ENCODE measurements at places on chromosomes 6 and 20.

DNA sequence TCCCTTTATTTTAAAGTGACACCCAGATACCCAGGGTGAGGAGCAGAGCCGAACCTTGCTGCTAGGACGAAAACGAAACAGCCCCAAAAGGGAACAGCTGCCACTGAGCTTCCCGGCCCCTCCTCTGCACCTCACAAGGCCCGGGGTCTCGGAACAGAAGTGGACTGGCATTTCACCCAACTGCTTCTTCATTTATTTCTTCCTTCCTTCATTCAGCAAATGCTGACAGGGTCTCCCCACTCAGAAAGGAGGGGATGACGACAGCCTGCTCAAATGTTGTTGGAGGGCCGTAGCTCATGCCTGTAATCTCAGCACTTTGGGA lies 220.3 kb downstream of the PREX1 start:
- no peak for DNase-seq

DNA sequence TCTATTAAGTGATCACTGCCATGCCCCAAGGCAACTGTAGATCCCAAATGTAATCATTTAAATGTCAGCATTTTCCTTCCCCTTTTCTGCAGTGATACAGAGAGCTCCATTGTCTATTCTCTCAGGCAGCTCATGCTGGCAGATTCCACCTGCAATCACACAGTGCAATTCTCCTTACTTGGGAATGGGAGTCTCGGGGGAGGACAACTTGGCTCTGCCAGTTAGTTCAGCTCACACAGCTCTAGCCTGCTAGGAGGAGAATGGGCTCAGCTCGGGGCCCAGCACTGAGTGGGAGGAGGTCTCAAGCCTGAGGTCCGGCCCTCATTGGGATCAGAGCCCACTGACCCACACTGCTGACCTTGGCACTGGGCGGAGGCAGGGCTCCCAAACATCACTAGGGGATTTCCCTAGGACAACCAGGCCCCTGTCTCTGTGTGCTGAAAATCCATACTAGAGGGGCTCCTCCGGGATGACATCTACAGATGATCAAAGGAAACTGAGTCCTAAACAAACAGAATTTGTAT lies 109.2 kb upstream of the ASF1A start:
- DNase-seq, result no peak

DNA sequence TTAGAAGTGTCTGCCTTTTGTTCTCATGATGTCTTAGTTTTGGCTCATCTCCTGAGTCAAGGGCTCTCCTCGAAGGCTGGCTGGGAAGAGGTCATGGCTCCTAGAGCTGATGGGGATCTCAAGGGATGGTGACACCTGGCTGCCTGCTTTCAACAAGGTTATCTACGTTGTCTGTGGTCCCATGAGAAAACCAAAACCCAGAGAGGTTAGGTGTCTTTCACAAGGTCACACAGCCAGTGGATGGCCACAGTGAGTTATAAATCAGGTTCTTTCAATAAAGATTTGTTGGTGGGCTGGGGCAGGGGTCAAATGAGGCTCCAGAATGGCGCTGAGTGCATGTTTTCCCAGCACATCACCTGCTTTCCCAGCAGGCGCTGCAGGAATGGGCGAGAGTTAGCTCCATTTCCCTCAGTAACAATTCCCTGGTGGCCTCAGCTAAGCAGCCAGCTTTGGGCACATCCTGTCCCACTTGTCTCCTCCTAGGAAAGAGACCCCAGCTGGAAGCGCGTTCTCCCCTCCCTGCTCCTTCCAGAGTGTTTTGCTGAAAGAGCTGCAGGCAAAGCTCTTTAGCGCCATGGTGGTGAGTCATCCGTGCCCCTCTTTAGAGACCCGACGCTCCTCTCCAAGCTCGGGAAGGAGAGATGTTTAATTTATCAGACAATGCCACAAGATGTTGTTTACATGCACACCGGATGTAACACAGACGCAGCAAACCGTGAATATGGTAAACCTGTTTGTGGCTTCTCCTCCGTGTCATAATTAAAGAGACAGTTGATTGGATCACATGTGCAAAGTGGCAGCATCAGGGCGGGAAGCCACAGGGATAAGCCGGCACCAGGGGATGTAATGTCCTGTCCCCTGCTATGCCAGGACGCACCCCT lies 109.7 kb downstream of the LRFN2 start:
- no peak for DNase-seq

DNA sequence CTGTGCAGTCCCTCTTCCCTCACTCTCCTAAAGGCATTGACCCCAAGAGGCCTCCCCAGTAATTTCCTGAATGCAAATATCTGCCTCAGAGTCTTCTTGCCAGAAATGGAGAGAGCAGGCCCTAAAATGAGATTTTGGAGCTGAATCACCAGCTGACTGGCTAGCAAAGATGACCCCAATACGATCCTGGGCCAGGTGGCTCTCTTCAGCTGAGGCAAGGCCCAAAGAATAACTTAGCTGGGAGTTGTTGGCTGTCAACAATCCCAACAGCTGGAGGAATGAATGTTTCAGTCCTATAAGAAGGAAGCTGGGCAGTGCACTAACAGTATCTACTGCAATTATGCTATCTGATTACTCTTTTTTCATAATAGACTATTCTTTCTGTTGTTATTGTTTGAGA lies 37.2 kb upstream of the VGLL2 start:
- DNase-seq, result no peak

DNA sequence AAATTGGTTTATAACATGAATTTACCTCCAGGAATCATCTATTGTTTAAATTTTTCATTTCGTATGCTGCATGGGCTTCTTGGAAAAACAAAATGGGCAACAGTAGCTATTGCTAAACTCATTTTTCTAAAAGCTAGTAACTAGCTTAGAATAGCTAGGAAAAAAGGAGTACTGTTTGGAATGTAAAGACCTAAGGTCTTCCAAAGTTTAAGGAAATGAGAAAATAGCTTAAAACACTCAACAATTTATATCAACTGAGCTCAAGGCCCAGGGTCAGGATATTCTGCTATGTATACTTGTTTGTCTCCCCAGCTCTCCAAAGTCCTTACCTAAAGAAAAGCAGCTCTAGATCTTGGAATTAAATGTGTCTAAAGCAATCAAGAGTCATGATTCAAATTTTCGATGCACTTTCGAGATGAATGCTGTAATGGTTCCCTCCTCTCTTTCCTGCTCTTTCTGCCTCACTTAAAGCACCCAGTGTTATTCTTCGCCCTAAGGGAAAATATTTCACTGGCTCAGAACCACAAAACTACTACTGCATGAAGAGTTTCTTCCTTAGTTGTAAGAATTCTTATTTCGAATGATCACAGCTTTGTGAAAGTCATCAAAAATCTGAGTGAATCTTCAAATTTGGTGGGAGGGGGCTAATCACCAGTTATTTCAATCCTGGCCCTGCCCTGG lies 41.6 kb downstream of the LYRM4 start:
- no peak for DNase-seq

GRCh38 chr20:59004763-59005522 lies 2.1 kb downstream of the CTSZ start:
- no peak for DNase-seq

- DNase-seq, result peak; percentile 23
These were observed 39.8 kb downstream of the HIVEP1 start for GRCh38 chr6:12051861-12052368.

DNA sequence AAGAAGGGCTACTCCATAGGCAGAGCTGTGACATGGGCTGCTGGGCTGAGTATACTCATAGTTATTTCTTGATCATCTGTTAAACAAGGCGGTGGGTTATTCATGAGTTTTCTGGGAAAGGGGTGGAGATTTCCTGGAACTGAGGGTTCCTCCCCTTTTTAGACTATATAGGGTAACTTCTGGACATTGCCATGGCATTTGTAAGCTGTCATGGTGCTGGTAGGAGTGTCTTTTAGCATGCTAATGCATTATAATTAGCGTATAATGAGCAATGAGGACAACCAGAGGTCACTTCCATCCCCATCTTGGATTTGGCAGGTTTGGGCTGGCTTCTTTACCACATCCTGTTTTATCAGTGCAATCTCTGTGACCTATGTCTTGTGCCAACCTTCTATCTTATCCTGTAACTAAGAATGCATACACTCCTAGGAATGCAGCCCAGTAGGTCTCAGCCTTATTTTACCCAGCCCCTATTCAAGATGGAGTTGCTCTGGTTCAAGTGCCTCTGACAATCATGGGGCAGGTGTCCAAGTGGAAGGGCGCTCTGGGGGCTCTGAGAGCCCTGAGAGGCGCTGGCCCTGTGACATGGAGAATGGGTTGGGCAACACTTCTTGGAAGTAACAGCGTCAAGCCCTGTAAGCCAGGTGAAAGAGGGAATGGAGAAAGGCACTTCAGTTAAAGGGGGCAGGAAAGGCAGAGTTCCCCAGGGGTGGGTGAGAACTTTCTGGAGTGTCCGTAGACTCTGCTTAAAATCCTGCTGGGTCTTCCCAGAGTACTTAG lies 354.2 kb upstream of the SULF2 start:
- DNase-seq, result no peak

DNA sequence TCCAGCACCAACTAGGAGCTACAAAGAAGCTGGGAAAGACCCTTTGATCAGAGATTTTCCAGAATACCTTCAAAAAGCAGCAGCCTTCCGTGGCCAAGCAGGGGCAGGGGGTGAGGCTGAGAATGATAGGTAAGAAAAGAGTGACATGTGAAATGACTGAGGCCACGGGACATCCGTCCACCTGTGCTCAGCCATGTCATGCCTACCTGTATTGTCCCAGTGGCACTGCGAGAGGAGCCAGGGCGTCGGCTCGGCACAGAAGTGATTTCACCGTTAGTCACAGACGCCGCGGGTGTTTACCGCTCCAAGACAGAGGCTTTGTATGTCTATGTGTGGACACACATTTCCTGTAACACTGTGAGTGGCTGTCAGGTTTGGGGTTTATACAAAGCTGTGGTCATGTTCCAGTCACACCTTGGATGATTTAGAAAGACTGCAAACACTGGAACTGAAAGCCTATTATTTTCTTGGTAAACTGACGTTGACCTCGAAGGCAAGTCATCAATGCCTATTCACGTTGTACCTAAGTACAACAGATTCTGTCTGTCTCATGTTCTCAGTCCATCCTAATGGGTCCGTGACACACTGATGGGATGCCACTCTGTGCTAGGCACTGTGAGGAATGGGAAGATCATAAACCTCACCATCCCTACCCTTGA lies 32.1 kb upstream of the JAG1 start:
- no peak for DNase-seq

GRCh38 chr6:114171473-114171872 lies 171.3 kb downstream of the HS3ST5 start:
- no peak for DNase-seq

DNA sequence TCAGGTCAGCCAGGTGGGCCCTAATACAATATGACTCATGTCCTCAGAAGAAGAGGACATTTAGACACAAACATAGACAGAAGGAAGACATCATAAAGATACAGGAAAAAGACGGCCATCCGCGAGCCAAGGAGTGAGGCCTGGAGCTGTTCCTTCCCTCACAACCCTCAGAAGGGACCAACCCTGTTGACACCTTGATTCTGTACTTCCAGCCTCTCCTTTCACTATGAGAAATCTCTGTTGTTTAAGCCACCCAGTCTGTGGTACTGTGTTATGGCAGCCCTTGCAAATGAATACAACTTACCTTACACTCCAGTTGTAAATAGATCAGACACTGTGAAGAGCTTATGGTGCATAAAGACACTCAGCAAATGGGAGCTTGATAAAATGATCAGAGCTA lies 199.7 kb downstream of the SAMD5 start:
- no peak for DNase-seq

DNA sequence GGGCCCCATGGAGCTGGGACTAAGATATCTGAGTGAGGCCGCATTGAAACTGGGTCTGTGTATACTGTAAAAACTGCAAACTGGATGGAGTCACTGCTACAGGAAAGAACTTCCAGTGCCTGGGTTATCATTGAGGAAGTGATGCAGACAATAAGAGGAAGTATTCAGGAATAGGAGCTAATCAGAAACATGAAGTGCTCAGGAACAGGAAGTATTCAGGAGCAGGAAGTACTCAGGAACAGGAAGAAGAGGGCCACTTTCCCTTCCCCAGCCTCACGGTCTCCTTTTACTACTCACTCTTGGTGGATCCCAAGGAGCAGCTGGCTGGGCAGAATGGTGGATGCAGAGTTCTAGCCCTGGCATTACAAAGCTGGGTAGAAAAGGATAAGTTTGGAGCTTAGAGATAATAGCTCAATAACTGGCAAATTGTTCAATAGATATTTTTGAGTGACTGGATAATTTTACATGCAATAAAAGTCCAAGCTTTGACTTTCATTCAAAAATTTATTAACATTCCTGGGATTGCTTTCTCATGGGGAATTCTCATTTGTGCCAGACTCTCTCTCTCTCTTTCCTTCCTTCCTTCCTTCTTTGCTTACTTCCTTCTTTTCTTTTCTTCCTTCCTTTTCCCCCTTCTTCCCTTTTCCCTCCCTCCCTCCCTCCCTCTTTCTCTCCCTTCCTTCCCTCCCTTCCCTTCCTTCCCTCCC lies 82.2 kb upstream of the PAX1 start:
- no peak for DNase-seq

DNA sequence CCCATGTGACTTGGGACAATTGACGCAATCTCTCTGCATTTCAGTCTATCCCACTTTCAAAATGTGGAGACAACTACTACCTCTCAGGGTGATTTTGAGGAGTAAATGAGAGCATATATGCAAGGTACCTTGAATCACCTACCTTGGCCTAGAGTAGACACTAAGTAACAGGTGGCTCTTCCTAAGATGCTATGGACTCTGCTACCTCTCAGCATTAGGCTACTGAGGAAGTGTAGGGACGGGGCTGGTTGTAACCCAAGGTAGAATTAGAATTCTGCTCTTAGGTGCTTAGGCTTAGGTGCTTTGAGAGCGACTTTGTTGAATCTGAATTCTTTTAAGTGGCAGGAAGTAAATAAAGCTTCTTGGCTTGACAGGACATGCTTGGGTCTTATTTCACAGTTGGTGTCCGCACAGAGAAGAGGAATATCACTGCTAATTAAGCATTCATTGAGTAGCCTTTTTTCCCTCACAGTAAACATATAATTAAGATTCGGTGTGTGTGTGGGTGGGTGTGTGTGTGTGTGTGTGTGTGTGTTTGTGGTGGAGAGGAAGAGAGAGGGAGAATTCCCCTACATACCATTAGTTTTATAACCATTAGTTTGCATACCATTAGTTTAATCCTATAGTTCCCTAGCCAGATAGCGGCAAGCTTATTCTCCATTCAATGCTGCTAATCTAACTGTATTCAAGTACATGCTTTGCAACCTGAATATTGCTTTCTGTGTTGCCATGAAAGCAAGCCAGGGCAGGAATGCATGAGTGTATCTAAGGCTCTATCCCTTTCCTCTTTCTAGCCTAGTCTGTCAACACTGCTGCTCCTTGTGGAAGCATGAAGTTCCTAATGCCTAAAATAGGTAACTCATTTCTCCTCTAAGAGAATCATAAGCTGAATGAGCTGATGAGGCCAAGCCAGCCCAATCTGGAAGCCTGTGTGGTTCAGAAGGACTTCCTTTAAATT lies 112.5 kb downstream of the IPCEF1 start:
- no peak for DNase-seq

- DNase-seq, result peak; percentile 58
These were observed at the start of gene SLC16A10 for GRCh38 chr6:111087106-111087835. Gene SLC16A10, plus strand, starts transcription at chr6:111087503. Its CDS starts 250 bp downstream, at chr6:111087753.

- no peak for DNase-seq
These were observed 23.2 kb downstream of the GHRH start for GRCh38 chr20:37238426-37238825.

Measured in stimulated activated CD4-positive, alpha-beta T cell treated with anti-CD3 and anti-CD28 coated beads, TNF-alpha, amount 100 ng/mL, for 48 hours (primary cell).